ENCODE measurements at places on chromosomes 12 and 14.

GRCh38 chr14:50039734-50040400 is 76.5 kb downstream of the VCPKMT start:
- DNase-seq: no peak

GRCh38 chr14:51518280-51518679 is 133.4 kb upstream of the FRMD6 start:
- DNase-seq: no peak

DNA sequence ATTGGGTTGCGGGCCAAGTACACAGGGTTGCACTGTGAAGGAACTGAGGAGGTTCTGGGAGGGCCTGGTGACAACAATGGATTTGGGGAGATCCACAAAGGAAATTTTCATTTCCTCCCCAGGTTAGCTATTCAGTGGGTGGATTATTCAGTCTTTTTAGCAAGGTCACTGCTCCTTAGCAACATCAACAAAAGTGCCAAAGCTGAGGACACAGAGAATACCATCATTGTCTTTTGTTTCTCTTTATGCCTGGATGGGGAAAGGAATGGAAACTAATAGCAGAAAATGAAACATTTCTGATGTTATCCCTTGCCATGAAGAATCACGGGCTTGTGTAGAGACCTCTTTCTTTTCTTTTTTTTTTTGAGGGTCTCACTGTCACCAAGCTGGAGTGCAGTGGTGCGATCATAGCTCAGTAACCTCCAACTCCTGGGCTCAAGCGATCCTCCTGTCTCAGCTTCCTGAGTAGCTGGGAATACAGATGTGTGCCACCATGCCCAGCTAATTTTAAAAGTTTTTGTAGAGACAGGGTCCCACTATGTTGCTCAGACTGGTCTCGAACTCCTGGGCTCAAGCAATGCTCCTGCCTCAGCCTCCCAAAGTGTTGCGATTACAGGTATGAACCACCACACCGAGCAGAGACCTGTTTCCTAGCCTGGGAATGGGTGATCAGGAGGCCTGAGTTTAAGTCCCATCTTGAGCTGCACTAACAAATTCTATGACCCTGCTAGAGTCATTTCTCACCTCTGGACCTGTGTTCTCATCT is 6.5 kb downstream of the PPP1R3E start:
- DNase-seq: no peak

DNA sequence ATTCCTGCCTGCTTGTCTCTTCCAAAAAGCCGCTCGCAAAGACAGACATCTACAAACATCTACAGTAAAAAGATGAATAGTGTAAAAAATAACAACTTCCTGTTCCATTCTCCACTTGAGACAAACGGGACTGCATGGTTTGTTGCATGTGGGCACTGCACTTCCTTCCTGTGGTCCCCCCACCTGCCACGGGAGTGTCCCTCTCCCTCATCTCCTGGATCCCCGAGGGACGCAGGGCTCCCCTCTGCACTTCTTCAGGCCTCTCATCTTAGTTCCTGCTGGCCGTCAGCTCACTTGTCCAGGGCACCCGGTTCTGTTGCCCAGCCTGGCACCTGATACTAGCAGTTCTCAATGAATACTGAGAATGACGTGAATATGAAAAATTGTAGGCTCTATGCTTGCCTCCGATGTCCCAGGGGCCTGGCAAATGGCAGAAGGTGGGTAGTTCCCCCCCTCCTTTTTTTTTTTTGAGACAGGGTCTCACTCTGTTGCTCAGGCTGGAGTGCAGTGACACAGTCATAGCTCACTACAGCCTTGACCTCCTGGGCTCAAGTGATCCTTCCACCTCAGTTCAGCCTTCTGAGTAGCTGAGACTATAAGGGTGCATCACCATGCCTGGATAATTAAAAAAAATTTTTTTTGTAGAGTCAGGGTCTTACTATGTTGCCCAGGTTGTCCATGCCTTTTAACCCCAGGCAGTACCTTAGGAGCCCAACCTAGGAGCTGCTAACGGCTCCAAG is 3.5 kb upstream of the KLC1 start:
- no peak for DNase-seq

DNA sequence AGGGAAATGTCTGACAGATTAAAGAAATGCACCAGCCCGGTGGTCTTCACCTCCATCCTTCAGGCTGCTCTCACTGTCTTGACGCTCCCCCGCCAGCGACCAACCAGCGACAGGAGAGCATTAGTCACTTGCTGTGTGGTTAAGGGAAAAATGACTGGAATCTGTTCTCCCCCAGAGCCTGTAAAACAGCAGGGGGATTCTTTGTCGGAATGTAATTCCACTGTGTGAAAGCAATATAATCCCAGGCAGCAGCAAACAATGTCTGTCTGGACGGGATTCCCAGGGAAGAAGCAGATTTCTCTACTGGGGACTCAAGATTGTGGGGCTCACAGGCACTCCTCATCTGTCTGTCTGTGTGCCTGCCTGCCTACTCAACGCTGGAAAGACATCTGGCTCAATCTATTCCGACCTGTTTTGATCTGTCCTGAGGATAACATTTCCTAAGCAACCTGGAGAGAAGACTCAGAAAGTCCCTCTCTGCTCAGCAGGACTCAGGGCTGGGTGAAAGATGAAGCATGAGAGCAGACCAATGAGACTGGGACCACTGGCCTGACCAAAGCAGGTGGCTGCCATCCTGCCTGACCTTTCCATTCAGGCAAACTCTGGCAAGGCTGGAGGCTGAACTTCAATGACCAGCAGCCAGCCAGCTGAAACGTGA is 54.6 kb downstream of the NUAK1 start:
- DNase-seq: no peak

DNA sequence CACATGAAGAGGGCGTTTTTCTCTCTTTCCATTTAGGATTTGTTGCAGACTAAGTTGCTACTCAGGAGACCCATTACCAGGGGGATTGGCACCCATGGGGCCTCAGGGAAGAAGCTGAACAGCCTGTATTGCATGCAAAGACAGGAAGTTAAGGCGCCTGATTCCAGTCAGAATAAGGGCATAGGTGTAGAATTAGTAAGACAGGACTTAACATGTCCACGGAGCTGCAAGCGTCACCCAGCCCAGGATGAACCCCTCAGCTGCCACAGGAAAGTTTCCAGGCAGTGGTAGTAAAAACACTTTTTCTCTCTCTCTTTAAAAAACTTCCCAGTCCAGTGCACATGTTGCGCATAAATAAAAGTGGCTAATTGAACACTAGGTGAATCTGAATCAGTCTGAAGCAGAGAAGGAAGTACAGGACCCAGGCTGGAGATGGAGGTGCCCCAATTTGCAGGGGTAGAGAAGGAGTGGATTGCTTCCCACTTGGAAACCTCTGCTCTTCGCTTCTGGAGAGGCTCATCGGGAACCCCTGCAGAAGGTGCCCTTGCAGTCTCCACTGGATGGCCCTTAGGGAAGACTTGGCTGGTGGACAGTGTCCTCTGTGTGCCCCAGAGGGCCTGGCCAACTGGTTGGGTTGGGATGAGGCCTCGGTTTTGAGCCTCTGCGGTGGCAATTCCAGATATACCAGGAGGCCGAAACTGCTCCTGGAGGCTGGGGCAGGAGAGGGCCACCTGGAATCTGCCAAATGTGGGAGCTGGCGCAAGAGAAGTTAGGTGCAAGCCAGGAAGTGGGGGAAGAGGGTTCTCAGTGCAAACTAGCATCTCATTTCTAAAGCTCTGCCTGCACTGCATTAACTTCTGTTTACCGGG is 10.7 kb upstream of the TBX3 start:
- DNase-seq: no peak

DNA sequence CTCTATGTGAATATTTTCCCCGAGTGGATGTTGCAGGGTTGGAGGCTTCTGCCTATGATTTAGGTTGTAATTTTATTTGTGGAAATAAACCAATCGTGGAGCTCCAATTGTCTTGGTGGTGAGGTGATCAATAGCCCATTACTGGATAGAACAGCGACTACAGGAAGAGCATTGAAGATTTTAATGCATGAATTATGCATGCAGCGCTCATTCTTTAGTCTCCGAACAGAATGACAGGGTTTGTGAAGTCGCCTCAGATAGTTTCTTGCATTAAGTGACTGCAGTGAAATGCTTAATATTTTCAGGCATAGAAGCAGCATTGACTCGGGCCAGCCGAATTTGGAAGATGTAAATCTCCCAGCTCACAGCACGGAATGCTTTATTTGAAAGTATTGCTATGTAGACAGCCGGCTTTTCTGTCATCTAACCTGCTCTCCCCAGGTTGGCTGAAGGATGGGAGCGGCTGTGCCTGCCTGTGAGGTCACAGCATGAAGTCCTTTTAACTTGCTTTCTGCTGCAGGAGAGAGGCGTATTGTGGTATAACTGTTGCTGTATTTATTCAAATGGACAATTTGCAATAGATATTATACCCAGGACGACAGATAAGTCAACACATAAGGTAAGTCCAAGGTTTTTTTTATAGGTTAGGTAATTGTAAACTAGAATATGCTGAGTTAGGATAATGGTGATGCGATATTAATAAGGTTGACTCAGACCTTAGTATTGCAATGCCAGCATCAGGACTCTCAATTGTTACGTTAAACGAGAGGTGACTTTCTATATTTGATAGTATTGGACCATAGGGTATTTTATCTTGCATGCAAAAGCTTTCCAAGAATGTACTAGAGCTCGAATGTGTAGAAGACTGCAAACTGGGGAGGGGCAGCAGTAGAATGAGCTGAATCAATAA is 135.7 kb downstream of the CNTN1 start:
- peak; percentile 78 for DNase-seq

DNA sequence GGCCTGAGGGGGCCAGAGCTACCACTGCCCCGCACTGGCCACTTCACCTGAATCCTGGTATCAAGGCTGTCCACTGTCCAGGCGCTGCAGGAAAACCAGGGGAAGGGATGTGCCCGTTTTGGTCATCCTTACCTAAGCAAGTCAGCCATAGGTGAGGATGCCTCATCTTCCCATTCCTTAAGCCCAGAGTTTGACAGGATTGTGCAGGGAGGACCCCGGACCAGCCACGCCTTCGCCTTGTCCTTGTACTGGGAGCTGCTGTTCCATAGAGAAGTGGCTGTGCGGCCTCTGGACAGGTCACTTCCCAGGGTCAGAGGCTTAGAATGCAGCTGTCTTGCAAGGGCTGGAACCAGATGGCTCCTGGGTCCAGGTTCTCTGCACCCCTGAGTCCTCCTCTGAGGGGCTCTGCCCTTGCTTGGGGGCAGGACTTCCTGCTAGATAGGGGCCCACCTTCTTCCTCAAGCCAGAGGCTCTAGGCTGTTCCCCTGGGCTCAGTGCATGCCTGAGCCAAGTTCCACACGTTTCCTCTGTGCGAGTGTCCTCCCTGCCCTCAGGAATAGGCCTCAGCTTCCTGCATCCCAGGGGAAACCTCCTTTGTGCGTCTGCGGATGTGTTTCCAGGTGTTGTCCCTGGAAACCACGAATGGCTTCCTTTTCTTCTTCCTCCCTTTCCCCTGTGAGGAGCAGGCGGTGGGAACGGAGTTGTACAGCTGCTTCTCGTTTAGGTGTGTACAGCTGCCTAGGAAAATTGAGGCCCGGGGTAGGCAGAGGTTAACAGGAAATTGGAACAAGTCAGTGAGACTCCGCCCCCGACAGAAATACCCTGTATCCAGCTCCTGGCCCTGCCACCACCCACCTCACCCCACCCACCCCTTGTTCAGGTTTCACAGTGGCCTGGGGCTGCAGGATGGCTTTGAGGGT is 54.3 kb upstream of the RIN3 start:
- no peak for DNase-seq

Measured in cerebellar nuclear complex (tissue), 1 donor.